ENCODE measurements at places on chromosomes 2 and 18. TPM values are rescaled to one million over a fixed set of nuclear protein-coding genes. Genes with fewer than 3 reads are reported as not detected.

The MREG gene
- 6.5 TPM for total RNA-seq

The ACMSD gene
- not detected for total RNA-seq

The TRPM8 gene
- total RNA-seq, result 0.29 TPM

The BIRC6 gene
- 155 TPM for total RNA-seq

The CNDP1 gene
- not detected for total RNA-seq

The RAB6C gene
- total RNA-seq, result not detected

The ASB3 gene
- 21.3 TPM for total RNA-seq

The FOXD4L1 gene
- total RNA-seq, result 0.17 TPM

The TMEM182 gene
- 2.0 TPM for total RNA-seq

The SH3BP4 gene
- 67.5 TPM for total RNA-seq

The TBC1D8 gene
- 12.8 TPM for total RNA-seq

The RGPD4 gene
- total RNA-seq, result not detected

The DSG4 gene
- total RNA-seq, result not detected

The ATAD2B gene
- total RNA-seq, result 7.9 TPM

The KCNK3 gene
- under 0.01 TPM for total RNA-seq

The PPP3R1 gene
- 38.7 TPM for total RNA-seq

The FBXO41 gene
- 3.1 TPM for total RNA-seq

The ASB1 gene
- total RNA-seq, result 33.5 TPM

The TFCP2L1 gene
- not detected for total RNA-seq

The FTCDNL1 gene
- 3.3 TPM for total RNA-seq

The ALPG gene
- total RNA-seq, result not detected

The CTAGE1 gene
- not detected for total RNA-seq

The ALPP gene
- under 0.01 TPM for total RNA-seq

The SNORC gene
- total RNA-seq, result 0.29 TPM

The CUL3 gene
- 45.0 TPM for total RNA-seq

The SMYD5 gene
- total RNA-seq, result 27.1 TPM

The SLC40A1 gene
- 73.1 TPM for total RNA-seq

The CPO gene
- total RNA-seq, result 0.17 TPM

All from smooth muscle cell of trachea (primary cell).